ENCODE measurements at places on chromosomes 16 and 17.

- no peak for DNase-seq
Observed at GRCh38 chr17:1045456-1045855, 48.5 kb downstream of the TIMM22 start.

- no peak for DNase-seq
Observed at GRCh38 chr17:32567511-32567910, 80.7 kb downstream of the CDK5R1 start.

DNA sequence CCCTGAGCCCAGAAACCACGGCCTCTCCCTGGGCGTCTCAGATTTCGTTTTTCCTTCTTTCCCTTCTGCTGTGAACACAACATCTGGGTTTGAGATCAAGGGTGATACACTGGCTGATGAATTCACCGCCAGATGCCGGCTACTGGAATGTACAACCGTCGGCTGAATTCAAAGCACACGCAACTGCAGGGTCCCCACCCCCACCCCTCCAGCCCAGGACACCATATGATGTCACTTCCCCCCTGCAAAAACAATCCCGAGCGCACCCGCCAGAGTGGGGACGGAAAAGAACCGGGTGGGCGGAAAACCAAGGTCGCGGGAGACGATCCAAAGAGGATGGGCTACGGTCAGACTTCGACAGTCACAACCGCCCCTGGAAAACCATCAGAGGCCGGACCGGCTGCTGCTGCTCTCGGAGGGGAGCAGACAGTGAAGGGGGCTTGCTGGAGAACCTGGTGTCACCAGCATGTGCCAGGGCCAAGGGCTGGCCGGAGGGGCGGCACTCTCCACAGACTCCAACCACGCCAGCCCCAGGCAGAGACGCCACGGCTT is 23.3 kb downstream of the CEP295NL start:
- DNase-seq: no peak

- no peak for DNase-seq
Observed at GRCh38 chr16:73215678-73216377, 167.9 kb upstream of the ZFHX3 start.

- DNase-seq: no peak
Observed at GRCh38 chr17:67485666-67486065, 108.6 kb downstream of the PITPNC1 start.

DNA sequence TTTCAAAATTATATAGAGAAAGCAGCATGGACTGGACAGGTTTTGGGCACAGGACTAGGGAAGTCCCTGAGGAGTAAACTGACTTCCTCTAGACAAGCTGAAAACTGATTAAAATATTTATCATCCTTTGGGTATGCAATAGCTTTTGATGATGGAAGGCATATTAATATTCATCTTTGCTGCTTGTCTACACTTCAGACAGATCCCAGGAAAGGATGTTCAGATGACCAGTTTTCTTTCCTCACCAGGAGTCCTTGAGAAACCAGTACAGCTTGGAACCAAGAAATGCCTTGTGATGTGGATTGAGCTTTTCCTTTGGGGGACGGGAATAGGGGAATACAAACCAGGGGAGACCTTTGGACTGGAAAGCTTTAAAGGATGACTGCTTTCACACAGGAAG is 195.5 kb downstream of the FTO start:
- DNase-seq: no peak

DNA sequence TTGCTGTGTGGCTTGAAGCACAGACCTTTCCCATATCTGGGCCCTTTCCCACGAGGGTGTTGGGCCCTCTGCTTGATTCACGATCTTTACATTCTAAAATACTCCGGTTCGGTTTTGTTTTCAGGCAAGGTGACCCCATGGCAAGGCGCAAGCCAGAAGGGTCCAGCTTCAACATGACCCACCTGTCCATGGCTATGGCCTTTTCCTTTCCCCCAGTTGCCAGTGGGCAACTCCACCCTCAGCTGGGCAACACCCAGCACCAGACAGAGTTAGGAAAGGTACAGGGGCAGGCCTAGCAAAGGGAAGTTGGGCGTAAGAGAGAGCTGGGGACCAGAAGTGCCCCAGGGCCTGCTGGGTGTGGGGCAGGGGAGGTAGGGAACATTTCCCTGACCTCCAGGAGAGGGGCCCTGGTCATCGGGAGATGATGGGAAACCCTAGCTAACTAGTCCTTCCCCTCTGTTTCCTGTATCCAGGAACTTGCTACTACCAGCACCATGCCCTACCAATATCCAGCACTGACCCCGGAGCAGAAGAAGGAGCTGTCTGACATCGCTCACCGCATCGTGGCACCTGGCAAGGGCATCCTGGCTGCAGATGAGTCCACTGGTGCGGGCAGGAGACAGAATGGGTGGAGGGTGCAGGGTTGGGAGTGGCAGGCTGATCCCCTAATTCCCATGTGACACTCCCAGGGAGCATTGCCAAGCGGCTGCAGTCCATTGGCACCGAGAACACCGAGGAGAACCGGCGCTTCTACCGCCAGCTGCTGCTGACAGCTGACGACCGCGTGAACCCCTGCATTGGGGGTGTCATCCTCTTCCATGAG is 1.4 kb downstream of the ALDOA start:
- no peak for DNase-seq

Measured in SIG-M5 (cell line).